ENCODE measurements at places on chromosomes 4 and X.

GRCh38 chr4:117770269-117771102 is 263.8 kb upstream of the NDST3 start:
- DNase-seq = no peak

GRCh38 chr4:52813546-52813945 is 48.6 kb upstream of the RASL11B start:
- peak; percentile 79 for DNase-seq

DNA sequence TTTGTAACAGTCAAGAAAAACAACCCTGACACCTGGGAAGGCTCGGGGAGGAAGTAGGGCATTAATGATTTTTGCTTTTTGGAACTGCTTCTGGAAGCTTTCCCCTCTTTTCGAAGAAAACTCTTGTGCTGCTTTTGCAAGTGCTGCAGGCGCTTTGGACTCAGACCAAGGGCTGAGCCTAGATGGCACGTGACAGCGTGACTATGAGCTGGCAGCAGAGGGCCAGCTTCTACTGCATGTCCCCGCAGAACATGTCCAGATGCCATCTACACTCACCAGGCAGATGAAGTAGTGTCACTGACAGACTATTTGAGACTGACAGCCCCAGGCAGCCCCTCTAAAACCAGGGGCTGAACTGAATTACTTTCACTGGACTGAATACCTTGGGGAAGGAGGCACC is 6.2 kb downstream of the NR0B1 start:
- peak; percentile 59 for DNase-seq

- peak; percentile 97 for DNase-seq
These were observed 48.6 kb downstream of the ACOX3 start for GRCh38 chr4:8391972-8392371.

- DNase-seq = peak; percentile 98
These were observed 223.9 kb upstream of the ANKRD50 start for GRCh38 chr4:124936427-124936826.

DNA sequence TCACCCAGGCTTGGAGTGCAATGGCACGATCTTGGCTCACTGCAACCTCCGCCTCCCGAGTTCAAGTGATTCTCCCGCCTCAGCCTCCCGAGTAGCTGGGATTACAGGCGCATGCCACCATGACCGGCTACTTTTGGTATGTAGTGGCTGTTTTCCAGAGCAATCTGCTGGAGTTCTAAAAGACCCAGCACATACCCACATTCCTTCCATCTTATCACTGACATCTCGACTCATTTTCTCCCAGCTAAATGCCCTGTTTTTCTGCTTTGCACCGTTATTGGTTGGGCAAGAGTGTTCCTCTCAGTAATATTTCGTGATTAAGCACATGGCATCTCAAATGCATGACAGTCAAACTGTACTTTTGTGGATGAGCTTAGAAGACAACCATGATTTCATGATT is 53.7 kb downstream of the PRKX start:
- DNase-seq = no peak

DNA sequence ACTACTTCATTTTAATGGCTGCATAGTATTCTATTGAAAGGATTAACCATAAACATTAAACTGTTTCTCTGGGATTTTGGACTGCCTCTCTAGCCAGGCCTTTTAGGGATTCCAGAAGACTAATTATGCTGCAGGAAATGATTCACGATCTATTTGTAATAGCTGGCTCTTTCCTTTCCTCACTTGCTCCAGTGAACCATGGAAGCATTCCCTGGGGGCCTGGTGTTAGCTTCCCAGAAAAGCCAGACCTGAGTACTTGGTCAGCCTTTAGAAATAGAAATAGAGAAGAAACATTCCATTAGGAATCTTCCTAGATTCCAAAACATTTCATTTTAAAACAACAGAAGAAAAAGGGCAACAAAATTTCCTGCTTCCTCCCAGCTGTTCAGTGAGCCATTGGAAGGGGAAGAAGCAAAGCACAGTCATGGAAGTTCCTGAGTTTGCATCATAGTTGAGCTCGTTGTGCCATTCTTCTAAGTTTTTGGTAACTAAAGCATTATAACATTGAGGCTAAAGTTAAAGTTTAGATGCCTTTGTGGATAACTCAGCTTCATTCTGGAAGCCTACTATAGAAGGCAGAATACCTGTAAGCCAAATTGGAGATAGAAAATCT is 83.5 kb downstream of the NPNT start:
- no peak for DNase-seq

GRCh38 chrX:24137192-24137591 is 12.3 kb upstream of the ZFX start:
- DNase-seq = no peak

DNA sequence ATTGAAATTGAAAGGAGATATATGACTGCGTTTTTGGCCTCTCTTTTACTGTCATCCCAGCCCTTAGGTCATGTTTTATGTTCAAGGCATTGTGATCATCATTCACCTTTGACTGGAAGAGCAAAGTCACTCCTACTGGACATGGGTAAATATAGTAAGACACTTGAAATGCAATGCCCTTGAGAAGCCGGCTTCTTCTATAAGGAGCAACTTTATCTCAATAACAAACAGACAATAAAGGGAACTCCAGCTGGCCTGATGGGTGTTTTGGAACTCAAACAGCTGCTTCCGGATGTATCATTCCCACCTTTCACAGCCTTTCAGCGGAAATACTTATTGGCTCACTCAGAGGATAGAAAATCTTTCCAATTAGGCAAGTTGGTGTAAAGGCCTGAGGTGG is 65.1 kb upstream of the C4orf54 start:
- peak; percentile 35 for DNase-seq

DNA sequence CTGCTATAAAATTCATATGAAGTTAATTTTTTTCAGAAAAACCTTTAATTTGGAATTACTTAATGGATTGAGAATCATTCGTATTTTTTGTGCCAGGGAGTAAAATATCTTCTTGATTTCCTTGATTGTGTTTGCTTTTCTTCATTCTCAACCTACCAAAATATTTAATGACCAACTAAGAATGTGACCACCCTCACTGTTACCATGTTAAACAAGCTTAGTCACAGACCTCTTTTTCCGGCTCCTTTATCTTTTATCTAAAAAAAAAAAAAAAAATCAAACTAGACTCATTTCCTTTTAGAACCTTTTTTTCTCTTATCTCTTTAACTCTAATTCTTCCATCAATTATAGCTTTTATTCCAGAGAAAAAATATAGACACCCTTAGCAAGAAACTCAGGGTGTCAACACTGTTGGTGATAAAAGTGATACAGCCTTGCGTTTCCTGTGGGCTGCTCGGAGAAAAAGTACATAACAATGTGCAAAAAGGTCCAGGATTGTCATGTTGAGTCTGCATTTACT is 20.6 kb upstream of the HPGDS start:
- DNase-seq = no peak

- DNase-seq = no peak
These were observed 32.9 kb downstream of the USP9X start for GRCh38 chrX:41118156-41118555.

DNA sequence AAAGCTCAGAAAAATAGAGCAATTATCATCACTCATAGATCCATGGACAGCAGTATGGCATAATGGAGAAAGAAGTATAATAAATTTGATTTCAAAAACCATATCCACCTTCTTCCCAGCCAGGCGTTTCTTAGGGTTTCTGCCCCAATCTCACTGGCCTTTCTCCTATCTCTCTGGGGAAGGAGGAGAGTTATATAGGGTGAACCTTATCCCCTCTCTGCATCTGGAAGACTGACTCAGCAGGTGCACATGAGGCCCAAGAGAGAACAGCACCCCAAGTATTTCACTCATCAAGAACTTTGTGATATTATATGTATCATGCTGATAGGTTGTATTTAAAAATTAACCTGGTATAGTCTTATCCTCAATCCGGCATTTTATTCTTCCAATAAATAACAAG is 318.8 kb upstream of the RASGEF1B start:
- peak; percentile 7 for DNase-seq

DNA sequence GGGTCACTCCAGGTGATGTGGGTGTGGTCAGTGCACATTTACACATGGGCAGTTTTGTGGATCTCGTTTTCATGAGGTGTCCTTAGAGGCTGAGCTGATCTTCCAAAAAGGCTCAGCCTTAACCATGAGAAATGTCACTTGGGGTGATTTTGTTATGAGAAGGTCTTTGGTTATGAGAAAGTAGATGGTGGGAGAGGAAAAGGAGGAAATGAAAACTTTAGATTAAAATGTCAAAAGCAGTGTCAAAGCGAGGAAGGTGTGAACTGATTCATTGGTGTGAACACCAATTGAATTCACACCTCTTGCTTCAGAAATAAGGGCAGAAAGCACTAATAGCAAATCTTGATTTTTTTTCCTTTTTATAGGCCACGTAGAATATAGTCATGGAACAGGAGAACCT is 100.2 kb upstream of the ANXA3 start:
- no peak for DNase-seq

DNA sequence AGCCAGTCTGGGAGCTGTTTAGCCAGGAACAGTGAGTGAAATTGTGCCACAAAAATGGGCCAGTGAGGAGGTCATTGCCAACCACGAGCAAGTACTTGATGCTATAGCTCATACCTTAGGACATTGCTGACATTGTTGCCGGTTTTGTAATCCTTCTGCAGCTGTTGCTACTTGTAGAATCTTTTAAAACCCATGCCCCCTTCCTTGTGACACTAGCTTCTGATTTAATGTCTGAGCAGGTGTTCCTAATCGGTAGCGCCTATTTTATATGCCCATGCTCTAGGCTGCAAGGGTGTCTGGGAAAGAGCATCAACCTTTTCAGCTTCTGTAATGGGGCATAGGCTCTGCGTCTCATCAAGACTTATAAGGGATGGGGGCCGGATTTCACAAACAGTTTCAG is 2.6 kb downstream of the POLA1 start:
- peak; percentile 26 for DNase-seq

DNA sequence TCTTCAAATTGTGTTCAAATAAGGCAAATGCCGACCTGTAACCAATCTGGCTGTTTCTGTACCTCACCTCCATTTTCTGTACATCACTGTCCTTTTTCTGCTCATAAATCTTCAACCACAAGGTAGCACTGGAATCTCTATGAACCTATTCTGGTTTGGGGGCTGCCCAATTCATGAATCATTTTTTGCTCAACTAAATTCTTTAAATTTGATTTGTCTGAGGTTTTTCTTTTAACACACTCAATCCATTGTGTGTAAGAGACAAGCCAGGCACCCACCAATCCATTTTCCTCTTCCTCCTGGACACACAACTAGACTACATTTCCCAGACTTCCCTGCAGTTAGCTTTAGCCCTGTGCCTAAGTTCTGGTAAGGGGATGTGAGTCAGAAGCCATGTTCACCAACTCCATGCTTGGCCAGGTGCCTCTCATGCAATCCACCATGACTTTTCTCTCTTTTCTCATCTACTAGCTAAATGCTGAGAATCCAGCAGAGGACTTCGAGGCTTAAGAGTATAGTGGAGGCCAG is 193.2 kb upstream of the KLF3 start:
- no peak for DNase-seq

GRCh38 chrX:41350150-41350975 is 16.4 kb downstream of the DDX3X start:
- no peak for DNase-seq

GRCh38 chr4:133483600-133484246 is 334.6 kb downstream of the PCDH10 start:
- peak; percentile 28 for DNase-seq

DNA sequence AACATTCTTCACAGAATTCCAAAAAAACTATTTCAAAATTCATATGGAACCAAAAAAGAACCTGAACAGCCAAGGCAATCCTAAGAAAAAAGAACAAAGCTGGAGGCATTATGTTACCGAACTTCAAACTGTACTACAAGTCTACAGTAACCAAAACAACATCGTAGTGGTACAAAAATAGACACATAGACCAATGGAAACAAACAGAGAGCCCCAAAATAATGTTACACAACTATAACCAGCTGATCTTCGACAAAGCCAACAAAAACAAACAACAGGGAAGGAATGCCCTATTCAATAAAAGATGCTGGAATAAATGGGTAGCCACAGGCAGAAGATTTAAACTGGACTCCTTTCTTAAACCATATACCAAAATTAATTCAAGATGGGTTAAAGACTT is 1189.6 kb downstream of the PCDH18 start:
- no peak for DNase-seq

- peak; percentile 21 for DNase-seq
These were observed 85.5 kb upstream of the TET2 start for GRCh38 chr4:105061136-105061696.

GRCh38 chrX:141278306-141278705 is 36.0 kb upstream of the SPANXC start:
- DNase-seq = peak; percentile 20

DNA sequence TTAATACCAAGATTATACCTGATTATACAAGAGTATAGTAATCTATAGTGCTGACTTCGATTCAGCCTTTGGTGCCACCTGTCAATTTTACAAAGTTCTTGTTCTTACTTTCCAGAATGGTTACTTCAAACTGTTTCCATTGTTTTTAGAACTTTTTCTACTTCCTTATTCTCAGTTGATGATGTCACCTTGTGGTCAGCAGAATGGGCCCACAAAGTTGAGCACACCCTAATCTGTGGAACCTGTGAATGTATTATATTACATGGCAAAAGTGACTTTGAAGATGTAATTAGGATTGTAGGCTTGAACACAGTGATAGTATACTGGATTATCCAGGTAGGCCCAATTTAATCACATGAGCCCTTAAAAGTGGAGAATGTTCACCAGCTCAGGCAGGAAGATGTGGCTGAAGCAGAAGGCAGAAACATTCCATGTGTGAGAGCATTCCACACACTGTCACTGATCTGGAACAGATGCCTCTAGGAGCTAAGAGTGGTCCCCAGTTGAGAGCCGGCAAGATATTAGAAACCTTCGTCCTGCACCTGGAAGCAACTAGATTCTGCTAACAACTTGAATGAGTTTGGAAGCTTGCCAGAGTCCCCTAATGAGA is 6.3 kb upstream of the SGMS2 start:
- DNase-seq = no peak

DNA sequence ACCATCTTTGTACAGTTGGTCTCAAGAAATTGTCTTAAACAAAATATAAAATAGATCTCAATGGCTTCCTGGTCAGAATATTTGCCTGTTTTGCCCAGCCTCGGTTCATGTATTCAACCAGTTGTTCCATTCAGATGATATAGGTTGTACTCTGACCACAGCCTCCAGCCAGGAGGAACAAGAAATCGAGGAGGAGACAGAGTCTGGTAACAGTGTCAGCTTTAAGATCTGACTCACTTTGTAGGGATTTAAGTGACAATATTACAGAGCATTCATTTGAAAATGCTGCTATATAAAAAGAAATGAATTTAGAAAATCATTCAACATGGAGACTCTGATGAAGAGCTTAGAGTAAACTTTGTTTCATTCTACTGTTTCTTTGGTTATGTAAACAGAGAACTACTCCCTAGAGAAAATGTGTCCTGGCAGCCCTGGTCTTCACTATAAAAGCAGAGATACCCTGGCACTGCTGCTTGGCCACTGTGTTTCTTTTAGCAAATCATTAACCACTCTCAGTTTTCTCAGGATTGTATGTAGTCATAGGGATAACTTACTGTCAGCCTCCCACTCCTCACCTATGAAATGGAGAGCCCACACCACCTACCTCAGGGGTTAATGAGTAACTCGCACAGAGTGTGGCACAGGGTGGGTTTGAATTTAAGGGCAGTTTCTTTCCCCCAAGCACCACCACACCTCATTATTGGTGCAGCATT is 53.5 kb downstream of the PAGE2 start:
- DNase-seq = no peak

GRCh38 chr4:23779839-23780238 is 110.0 kb downstream of the PPARGC1A start:
- DNase-seq = peak; percentile 10

- no peak for DNase-seq
These were observed 178.9 kb upstream of the GPC4 start for GRCh38 chrX:133594156-133594555.
